ENCODE measurements at places on chromosomes 3 and 15.
A peak's percentile ranks its signal among the peaks of the same experiment; 100 is the strongest.

DNA sequence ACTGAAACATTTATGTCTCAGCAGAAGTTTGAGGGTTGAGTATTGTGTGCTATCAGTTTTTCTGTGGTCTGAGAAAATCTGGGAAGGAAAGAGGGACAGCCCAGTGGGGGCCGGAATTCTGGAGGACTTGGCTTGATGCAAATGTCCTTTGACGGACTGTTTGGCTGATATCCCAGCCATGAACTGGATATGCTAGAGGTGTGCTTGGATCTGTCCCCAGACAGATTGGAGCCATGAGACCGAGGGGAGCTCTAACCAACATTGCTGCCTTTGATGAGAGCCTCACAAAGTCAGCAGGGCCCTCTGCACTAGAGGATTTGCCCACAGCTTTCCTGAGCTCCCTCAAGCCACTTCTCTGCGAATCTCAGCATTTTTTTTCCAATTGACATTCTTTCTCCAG lies 405.6 kb downstream of the NTRK3 start:
- no peak for DNase-seq

- peak; percentile 73 for DNase-seq
Measured at GRCh38 chr15:63752075-63752684, 81.6 kb downstream of the HERC1 start.

DNA sequence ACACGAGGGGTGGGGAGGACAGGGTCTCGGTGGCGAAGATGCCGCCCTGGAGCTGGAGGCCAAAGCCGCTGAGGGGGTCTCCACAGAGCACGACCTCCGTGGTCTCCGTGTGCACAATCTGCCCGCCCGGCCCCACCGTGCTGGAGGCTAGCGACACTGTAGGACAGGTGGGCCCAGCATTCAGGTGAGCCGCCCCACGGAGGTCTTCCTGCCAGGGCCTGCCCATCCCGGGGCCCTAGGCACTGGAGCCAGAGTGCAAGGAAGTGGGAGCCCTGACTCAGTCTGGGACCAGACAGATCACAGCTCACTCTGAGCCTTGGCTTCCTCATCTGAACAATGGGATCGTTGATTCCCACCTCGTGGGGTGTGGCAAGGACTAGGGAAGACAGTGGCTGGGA lies 25.8 kb downstream of the GRIP2 start:
- DNase-seq, result no peak

- DNase-seq, result no peak
Measured at GRCh38 chr3:10946526-10946925, 46.0 kb upstream of the SLC6A1 start.

DNA sequence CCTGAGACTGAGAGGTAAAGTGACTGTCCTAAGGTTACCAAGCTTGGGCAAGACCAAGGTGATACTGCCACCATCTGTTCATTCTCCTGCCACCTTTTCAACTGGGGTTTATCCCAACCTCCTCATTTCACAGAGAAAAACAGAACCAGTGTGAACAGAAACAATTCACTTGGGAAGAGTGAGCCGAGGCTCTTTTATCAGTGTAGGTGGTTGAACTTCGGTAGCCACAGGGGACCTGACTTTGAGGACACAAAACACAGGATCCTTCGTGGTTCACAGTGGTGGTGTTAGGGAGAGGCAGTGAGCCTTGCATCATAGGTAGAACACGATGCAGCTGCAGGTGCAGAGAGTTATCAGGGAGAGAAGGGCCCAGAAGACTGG lies 72.8 kb upstream of the ICE2 start:
- DNase-seq, result peak; percentile 68

DNA sequence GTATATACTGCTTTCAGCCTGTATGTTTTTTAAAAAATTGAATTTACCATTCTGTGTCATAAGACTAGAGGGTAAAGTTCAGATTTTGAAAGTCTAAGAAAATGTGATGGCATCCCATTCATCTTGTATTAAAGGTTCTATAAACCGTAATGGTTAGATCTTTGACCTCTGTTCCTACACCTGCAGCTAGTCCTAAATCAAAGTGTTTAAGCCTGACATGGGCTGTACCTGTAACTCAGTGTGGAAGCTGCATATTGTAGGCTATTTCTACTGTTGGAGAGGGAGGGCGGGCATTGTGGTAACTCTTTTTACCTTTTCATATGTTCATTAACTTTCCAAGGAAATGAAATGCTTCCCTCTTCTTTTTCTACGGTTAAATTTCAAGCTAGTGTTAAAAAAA lies 53.9 kb downstream of the ARHGEF26 start:
- no peak for DNase-seq

- DNase-seq, result peak; percentile 24
Measured at GRCh38 chr15:100968050-100968966, 49.2 kb downstream of the LRRK1 start.

All from GM12865 (cell line).